Stimulated activated CD4-positive, alpha-beta T cell treated with anti-CD3 and anti-CD28 coated beads, Interleukin-1b, Interleukin-23, amount 100 ng/mL, for 1 hour (primary cell): ENCODE measurements at places on chromosomes 1 and 21.

GRCh38 chr1:166032572-166033371, 134.0 kb downstream of the FAM78B start:
- DNase-seq, result no peak

DNA sequence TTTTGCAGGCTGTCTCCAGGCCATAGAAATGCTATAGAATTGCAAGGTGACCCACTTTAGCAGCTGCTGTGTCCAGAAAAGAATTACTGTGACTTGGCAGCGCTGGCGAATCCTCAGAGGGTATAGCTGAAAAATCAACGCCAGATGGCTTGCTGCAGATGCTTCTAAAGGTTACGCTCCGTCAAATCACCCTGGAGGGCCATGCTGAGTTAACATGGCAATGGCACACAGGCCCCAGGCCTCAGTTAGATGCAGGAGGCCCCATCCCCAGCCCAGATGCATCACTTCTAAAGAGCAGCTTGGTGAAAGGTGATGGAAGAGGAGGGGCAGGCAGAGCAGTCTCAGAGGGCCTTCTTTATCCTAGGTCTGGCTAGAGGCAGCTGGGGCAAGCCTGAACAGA, 18.0 kb downstream of the KIAA1614 start:
- DNase-seq, result no peak

DNA sequence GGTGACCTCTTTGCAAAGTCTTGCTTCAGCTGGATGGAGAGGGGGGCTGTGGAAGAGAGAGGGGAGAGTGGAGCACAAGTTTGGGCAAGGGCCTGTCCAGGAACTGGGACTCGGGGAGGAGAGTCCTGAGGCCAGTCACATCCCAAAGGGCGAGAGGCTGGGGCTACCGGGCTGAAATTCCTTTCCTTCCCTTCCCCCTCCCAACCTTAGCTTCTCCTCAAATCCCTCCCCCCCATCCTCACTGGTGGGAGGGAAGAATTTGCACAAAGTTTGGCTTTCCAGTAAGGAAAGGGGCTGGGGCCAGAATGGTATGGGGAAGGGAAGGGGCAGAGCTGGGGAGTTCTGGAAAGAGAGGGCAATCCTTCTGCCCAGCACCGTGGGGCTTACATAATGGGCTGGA, 854 bp downstream of the CNTN2 start:
- DNase-seq, result no peak

DNA sequence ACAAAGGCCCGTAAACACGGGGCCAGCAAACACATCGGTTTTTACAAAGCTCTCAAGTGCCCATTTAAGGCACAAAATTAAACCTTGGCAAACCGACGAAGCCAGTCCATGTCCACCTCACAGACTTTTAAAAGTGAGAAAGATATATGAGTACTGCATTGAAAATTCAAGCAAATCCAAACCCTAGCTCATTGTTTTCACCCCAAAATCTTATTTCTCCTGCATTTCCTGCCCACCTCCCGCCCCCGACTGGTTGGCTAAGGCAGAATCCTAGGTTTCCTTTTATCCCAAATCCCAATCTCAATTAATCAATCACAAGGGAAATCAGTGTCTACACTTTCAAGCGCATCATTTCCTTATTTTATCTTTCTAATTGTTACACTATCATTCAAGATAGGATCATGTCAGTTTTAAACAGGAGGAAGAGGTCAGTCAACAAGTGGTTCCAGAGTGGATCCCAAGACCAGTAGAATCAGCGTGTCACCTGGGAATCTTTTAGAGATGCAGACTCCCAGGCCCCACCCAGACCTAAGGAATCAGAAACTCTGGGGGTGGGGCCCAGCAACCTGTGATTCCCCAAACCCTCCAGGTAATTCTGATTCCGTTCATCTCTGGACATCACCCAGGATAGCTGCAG, 1.7 kb upstream of the GNG4 start:
- DNase-seq, result no peak

- DNase-seq, result no peak
Observed at GRCh38 chr1:11615090-11615489, 39.1 kb downstream of the FBXO2 start.

DNA sequence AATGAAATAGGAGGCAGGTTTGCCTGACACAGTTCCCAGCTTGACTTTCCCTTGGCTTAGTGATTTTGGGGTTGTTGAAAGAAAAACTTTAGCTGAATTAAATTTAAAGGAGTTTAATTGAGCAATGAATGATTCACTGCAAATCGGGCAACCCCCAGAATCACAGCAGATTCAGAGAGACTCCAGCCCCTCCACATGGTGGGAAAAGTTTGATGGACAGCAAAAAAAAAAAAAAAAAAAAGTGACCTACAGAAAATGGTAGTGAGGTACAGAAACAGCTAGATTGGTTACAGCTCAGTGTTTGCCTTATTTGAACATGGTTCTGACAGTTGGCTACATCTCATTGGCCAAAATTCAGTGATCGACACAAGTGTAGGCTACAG, 12.6 kb upstream of the IFNAR2 start:
- DNase-seq, result no peak

DNA sequence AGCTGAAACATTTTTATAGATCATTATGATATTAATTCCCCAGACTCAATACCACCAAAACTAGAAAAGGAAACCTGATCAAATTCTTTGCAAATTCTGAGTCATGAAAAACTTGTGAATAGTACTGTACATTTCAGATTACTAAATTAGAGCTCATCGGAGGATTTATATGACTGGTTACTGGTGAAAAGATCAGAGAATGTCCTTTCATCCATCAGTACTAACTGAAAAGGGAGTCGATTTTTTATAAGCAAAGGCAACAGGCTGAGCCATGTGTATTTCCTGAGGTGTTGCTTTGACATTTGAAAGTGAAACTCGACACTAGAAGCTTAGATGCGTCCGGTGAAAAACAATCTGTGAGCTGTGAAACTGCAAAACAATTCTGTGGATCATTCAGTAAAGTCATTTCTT, 155.7 kb downstream of the TNFSF18 start:
- DNase-seq, result no peak

DNA sequence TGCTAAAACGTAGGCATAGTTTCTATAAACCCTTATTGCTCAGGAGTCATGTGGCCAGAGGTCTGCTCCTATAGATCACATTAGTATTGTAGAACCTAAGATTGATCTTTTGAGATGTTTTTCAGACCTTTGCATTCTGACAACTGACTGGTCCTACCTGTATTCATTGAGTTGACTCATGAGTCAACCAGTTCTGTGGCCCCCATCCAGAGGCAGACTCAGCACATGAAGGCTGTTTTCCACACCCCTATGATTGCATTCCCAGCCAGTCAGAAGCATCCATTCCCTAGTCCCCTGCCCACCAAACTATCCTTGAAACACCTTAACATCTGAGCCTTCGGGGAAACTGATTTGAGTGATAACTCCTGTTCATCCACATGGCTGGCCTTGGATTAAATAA, 451.7 kb downstream of the SIPA1L2 start:
- DNase-seq, result no peak

DNA sequence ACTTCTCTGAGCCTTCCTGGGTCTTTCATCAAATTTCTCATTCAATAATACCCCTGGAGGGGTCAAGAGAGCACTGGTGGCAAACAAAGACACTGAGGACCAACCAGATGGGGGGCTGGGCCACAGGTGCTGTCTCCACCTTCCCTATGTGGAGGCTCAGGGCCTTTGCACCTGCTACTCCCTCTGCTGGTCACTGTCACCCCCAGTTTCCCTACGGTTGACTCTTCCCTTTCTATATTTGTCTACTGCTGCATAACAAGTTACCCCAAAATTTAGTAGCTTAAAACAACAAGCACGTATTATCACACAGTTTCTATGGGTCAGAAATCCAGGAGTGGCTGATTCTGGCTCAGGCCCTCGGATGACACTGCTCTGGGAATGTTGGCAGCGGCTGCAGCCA, 138.8 kb upstream of the RUNX3 start:
- no peak for DNase-seq

- DNase-seq, result no peak
Observed at GRCh38 chr1:207067185-207067584, 14.1 kb downstream of the PFKFB2 start.

DNA sequence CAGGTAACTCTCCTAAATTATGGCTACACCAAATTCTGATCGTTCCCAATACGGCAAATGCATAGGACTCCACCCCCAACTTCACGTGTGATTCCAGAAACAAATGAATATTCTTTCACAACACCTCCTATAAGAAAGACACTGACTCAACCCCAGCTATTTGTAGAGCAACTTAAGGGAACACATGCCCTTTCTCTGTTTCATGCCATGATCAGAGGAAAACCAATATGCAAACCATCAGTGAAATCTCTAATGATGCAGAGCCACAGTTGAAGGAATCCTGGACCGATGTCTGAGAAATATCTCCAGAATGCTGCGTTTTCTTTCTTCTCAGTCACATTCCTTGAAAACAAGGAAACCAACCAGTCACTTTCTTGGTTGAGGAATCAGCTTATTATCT, 164.2 kb upstream of the PTBP2 start:
- no peak for DNase-seq

DNA sequence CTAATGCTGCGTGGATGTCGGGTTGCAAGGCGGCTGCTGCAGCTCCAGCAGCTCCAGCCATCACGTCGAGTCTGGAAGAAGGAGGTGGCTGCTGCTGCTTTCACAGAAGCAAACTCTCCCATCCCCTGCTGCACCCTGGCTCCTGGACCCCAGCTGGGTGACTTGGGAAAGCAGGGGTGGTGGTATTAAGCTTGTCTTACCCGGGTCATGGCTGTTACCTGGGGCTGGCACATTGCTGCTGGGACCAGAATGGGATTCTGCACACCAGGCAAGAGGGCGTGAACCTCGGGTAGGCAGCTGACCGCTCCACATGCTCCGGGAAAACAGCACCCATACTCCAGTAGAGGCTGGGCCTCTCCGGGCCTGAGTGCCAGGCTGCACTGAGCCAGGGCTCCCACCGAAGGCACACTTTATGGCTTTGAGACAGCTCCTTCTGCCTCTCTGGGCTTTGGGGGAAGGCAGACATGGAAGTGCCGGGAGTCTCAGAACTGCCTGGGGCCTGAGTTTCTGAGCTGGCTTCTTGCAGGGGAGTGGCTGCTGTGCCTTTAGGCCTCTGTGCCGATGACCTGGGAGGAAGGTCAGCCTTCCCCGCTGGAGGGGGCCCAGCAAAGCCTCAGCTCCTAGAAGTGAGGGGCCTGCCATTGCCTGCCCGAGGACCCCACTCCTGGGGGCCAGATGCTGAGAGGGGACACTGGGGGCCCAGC, 1.2 kb downstream of the SMIM1 start:
- no peak for DNase-seq

DNA sequence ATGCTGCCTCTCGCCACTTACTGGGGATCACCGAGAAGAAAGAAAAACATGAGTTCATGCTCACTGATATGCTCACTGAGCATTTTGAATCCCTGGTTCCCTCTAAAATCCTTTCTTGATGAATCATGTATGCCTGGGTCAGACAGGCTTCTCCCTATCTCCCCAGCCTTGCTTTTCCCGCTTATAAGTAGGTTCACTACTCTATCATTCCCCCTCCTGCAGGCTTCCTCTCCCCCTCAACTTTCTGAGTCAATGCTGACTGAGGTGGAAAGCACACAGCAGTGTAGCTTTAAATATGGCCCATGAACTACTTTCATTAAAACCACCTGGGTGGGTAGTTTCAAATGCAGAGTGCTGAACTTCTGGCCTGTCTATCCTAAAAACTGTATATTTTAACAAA, 41.7 kb downstream of the FMO4 start:
- no peak for DNase-seq

DNA sequence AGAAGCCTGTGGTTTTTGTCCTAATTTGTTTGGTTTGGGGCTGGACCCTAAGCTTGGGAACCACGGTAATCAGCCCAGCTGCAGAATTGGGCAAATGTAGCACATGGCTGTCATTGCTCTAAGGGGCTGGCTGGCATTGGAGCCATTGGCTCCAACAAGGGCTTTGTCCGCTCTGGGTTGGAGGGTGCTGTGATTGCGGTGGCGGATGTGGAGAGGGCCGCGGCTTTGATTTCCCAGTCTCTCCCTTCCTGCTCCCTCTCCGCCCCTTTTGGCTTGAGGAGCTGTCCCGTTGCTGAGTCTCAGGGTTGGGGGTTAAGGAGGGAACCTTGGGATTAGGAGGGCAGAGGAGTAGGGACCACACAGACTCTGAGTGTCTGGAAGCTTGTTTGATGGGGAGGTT, 91.7 kb upstream of the CD34 start:
- no peak for DNase-seq

- DNase-seq, result no peak
Observed at GRCh38 chr1:44549510-44549909, 124.8 kb downstream of the TMEM53 start.

GRCh38 chr1:23568608-23569383, 9.5 kb upstream of the ID3 start:
- DNase-seq, result no peak

DNA sequence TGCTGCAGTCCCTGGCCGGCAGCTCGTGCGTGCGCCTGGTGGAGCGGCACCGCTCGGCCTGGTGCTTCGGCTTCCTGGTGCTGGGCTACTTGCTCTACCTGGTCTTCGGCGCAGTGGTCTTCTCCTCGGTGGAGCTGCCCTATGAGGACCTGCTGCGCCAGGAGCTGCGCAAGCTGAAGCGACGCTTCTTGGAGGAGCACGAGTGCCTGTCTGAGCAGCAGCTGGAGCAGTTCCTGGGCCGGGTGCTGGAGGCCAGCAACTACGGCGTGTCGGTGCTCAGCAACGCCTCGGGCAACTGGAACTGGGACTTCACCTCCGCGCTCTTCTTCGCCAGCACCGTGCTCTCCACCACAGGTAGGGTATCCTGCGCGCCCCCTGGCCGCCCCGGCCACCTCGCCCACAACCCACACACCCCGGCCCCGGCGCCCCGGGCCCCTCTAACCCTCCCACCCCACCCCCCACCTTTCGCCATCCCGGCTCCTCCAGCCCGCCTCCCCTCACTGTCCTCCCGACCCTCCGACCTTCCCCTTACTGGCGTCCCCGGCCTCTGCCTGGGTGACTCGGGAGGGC, 352 bp downstream of the KCNK1 start:
- DNase-seq, result no peak

- no peak for DNase-seq
Observed at GRCh38 chr21:38140207-38140903, 116.4 kb upstream of the KCNJ15 start.

- DNase-seq, result no peak
Observed at GRCh38 chr1:110874324-110875215, 1.6 kb downstream of the CD53 start.

GRCh38 chr1:157540852-157541251, 11.5 kb downstream of the FCRL5 start:
- no peak for DNase-seq

DNA sequence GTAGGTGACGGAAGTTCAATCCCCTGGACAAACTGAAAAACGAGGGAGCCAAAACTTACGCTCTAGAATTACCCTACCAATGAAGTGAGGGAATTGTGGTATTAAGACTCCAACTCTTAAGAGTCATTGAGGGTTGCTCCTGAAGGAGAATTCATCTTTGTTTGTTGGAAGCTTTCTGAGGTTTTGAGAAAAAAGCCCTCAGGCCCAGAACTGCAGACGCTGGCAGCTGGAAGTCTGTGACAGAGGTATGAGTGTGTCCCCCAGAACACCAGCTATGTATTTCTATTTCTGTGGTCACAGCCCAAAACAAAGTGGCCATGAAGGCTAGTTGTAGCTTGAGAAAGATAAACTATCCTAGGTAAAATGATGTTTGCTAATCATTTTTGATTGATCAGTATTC, 438.8 kb upstream of the B3GALT2 start:
- no peak for DNase-seq
